Activated CD4-positive, alpha-beta T cell treated with anti-CD3 and anti-CD28 coated beads for 24 hours (primary cell): ENCODE measurements at places on chromosomes 1 and 21.

DNA sequence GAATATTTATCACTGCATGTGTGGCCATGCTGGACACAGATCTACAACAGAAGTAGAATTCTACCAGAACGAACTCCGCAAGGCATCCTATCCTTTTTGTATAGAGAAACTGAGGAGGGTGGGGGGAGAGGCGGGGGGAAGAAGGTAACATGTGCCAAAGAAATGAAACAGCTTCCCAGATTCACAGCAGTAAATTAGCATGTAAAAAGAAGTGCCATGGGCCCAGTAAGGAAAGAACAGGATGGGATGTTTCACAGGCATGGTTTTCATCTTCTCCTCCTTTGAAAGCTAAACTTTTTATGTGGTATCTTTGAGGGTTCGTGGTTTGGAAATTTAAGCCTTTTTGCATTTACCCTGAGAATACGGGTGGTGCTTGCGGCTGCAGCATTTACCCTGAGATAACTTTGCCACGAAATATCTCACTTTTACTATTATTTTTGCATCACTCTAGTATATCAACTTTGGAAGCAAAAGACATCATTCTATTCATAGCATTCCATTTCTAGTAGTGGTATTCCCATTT lies 168.9 kb downstream of the TPR start:
- DNase-seq = no peak

- no peak for DNase-seq
Observed at GRCh38 chr1:107829036-107829770, 135.8 kb downstream of the VAV3 start.

GRCh38 chr1:208533746-208534598 lies 289.8 kb upstream of the PLXNA2 start:
- no peak for DNase-seq

- DNase-seq = no peak
Observed at GRCh38 chr21:35333831-35334618, 284.9 kb upstream of the RUNX1 start.
